Activated CD4-positive, CD25-positive, alpha-beta regulatory T cell (primary cell): ENCODE measurements at places on chromosomes 4 and X.

- no peak for DNase-seq
Observed at GRCh38 chrX:135516376-135516775, 4.1 kb upstream of the INTS6L start.

DNA sequence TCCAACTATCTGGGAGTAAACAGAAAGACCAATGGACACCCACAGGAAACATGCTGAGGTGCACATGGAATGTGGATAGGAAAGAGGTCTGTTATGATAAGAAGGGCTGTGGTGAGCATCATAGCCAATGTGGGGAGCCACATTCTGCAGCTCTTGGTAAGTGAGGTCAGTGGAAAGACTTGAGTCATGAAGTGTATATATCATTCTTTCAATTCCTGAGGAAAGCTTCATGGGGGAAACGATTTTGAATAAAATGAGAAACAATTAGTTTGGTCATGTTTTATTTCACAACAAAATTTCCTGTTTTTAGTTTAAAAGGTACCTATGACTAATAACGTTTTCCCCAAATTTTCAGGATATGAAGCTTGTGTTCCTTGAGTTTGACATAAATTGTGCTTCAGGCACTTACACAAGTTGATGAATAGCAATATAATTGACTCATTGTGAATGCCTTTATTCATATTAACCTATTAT, 41.4 kb upstream of the RASSF6 start:
- no peak for DNase-seq

DNA sequence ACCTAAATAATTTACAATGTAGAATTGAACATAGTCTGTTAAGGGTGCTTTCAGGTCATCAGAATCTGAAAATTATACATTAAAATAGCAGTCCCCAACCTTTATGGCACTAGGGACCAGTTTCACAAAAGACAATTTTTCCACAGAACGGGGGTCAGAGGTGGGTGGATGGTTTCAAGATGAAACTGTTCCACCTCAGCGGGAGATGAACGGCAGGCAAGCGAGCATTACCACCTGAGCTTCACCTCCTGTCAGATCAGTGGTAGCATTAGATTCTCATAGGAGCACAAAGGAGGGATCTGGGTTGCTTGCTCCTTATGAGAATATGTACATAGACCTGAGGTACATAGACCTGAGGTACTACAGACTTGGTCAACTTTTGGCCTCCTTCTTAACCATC, 29.0 kb downstream of the LRBA start:
- no peak for DNase-seq

DNA sequence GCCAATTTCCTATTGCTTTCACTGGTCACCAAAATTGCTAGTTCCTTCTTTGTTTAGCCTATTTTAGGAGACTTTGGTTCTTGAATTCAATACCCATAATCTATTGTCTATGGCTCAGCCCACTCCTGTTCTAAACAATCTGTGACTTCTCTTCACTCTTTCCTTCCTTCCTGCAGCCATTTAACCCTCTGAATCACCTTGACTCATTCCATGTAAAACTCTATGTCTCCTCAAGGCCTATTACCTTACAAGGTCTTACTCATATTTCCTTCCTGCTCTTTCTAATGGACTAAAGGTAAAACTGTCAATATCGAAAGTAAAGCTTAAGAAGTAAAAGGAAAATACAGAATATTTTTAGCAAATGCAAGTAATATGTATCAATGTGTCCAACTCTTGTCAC, 301.6 kb downstream of the ARHGAP24 start:
- DNase-seq: no peak
